ENCODE measurements at places on chromosomes 16 and 17.
A peak's percentile ranks its signal among the peaks of the same experiment; 100 is the strongest.

GRCh38 chr17:1486802-1487695 is 5.4 kb downstream of the MYO1C start:
- DNase-seq = peak; percentile 77

GRCh38 chr17:72336804-72337070 is 215.9 kb downstream of the SOX9 start:
- DNase-seq = no peak

GRCh38 chr17:41451154-41451728 is 10.5 kb upstream of the KRT38 start:
- no peak for DNase-seq

DNA sequence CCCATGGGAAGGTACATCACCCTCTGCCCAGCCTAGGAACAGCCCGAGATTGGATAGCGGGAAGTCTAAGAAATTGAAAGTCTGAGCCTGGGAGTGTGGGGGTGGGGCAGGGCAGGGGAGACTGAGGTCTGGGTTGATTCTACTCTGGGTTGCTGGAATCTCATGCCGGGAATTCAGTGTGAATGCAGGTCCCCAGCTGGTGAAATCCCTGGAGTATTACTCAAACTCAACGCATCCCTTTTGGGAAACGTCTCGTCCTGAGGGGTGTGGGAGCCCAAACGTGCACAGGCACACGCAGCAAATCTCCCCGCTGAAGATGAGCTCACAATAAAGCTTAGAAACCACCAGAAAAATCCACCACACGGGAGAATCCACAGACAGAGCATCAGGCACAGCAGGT is 55.4 kb downstream of the SOCS1 start:
- no peak for DNase-seq

GRCh38 chr17:45700171-45701090 is 83.7 kb upstream of the CRHR1 start:
- no peak for DNase-seq

DNA sequence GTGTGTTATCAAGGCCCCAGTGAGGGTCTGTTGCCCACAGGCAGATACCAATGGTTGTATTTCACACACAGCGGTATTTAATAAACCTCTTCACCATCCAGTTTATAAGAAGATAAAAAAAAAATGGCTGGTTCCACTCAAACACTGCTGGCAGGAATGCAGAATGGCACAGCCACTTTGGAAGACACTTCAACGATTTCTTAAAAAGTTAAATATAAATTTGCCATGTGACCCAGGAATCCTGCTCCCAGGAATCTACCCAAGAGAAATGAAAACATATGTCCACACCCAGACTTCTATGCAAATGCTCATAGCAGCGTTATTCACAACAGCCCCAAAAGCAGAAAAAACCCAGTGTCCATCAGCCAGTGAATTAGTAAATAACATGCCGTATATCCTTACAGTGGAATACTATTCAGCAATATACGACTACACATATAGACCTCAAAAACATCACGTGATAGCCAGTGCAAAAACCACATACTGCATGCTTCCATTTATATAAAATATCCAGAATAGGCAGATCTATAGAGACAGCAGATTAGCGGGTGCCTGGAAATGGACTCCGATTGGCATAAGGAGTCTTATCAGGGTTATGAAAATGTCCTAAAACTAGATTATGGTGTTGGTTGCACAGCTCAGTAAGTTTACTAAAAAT is 38.7 kb downstream of the XYLT1 start:
- no peak for DNase-seq

- DNase-seq = no peak
These were observed 13.7 kb downstream of the GJD3 start for GRCh38 chr17:40350689-40351358.

DNA sequence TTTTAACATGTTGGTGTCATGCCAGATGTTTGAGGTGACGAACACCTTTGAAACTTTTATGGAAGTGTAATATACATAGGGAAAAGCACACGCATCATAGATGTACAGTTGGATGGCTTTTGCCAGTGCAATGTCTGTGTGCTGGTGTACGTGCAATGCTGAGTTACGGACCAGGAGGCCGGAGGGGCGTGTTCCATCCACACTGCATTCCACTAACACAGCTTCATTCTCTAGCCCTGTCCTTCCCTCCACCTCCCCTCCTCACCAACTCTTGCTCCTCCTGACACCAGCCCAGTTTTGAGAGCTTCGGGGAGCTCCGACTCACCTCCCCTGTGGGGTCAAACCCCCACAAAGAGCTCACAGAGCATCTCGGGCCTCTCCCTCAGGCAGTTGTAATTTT is 358.8 kb downstream of the C16orf95 start:
- no peak for DNase-seq

- no peak for DNase-seq
These were observed 270.7 kb upstream of the SOX9 start for GRCh38 chr17:71849783-71850768.

- no peak for DNase-seq
These were observed 67.4 kb downstream of the KANSL1 start for GRCh38 chr17:46125831-46126230.
